ENCODE measurements at places on chromosomes 3 and 15.

DNA sequence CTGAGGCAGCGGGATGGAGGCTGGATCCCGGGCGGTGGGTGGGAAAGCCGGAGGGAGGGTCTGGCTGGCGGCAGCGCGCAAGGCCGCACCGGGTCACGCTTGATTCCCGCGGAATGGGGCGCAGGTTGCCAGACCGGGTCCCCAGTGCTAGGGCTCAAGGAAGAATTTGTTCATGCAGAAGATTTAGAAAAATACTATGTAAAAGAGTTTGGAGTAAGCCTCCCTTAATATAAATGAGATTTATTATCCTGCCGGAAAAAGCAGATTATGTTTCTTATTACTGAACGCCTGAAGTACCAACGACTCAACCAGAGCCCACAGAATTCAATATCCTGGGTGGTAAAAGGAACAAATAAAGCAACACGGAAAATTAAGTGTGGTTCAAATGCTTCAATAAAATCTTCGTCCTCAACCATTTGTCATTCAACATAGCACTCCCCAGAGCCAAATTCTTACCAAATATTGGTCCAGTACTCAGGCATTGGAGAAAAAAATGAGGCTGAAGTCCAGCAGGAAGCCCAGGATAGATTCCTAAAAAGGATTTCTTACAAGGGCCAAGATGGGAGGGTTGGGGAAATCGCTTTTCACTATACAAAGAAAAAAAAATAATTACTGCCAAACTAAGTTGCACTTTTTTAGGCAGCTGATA, 1.2 kb upstream of the ZBTB20 start:
- DNase-seq, result no peak

- no peak for DNase-seq
Observed at GRCh38 chr3:127483902-127484591, 106.5 kb downstream of the TPRA1 start.

DNA sequence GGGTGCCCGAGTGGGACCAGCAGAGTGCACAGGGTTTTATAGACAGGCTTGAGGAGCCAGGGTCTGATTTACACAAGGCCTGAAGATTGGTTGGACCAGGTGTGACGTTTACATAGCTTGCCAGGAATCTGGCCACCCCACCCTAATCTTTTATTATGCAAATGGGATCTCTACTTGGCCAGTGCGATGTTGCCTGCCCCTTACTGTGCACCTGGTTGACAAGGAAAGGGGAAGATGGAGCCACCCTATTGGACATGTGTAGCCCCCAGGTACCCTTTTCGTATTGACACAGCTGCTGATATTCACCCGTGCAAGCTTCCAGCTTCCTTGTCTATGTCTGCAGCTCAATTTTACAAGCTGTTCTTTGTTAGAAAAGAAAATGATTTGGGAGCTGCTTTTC, 132.0 kb downstream of the ARNT2 start:
- no peak for DNase-seq

- no peak for DNase-seq
Observed at GRCh38 chr3:47266709-47267489, 15.7 kb downstream of the KIF9 start.

DNA sequence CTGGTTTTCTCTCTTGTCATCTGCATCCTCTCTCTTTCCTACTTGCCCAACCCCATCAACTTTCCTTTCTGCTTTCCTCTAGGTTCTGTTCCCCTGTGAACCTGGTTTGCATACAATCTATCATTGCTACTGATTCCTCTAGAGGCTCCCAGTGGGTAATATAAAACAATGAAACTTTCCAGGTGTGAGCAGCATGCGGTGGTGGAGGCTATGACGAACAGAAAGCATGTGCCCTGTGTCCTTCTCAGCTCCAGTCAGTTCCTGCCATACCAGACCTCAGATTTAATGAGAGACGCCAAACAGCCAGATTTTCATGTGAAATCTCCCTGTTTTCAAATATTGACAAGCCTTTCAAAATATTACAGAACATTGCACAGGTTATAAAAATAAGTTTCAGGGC, 3.5 kb upstream of the ACAP2 start:
- DNase-seq, result no peak

DNA sequence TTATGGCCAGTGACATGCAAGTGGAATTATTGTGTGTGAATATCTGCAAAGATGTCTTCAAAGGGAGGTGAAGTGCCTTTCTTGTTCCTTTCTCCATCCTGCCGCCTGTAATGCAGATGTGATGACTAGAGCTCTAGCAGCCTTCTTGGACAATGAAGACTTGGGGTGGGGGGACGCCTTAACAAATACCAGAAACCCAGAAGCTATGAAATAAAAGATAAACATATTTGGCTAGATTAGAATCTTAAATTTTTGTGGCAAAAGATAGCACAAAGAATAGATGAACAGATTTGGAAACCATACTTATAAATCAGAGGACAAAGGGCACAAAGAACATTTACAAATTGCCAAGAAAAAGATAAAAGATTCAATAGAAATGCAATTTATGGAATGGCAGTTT, 56.1 kb downstream of the AMOTL2 start:
- DNase-seq, result no peak

GRCh38 chr15:58369261-58369701, 62.5 kb upstream of the LIPC start:
- no peak for DNase-seq

DNA sequence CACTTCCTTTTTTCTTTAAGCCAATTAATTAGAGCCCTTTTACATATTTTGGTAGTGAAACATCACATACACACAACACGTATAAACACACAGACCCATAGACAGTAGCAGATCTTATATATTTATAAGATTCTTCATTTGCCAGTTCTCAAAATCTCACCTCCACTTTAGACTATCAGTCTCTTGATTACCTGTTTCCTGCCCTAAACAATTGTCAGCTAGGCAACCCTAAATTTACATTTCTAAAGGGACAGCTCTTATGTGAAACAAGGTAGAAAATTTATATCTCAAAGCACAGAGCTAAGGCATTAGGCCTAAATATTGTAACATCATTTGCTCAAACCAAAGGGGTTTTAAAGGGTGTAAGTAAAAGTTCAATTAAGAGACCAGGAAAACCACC, 28.9 kb downstream of the SETMAR start:
- DNase-seq, result no peak

- DNase-seq, result no peak
Observed at GRCh38 chr3:81936817-81937216, 175.4 kb upstream of the GBE1 start.

DNA sequence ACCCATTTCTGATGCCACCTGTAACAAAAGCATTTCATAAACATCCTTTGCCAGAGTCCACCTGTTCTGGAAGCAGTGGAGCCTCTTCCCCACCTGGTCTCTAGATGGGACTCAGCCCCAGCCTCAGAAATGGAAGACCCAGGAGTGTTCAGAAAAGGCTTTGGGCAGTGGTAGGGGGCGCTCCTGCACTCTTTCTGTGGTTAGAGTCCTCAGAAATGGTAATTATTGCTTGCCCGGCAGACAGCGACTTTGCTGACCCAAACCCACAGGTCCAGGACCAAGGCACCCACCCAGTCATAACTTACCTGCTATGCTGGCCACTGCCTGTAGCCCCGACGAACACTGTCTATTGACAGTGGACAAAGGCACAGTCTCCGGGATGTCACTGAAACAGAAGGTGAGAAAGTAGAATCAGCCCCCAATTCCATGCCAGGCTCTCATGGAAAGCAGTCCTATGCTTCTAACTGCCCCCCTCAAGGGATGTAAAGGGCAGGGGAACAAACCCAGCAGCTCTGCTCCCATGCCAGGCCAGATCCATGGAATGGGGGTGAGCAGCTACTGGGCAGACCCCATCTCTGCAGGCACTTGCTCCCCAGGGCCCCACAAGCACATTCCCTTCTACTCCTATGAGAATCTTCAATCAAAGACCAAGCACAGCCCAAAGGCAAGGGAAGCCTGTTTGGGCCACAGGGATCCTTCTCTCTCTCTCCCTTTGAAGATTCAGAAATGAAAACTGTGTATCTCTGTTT, 5.1 kb downstream of the ACAA1 start:
- DNase-seq, result peak; percentile 54

GRCh38 chr15:89150762-89151664, 62.8 kb downstream of the ABHD2 start:
- no peak for DNase-seq

DNA sequence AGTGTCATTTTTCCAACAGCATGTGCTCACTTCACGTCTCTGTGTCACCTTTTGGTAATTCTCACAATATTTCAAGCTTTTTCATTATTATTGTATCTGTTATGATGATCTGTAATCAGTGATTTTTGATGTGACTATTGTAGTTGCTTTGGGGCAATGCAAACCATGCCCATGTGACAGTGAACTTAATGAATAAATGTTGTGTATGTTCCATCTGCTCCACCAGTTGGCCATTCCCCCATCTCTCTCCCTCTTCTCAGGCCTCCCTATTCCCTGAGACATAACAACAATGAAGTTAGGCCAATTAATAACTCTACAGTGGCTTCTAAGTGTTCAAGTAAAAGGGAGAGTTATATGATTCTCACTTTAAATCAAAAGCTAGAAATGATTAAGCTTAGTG, 32.5 kb upstream of the TBC1D23 start:
- DNase-seq, result no peak

GRCh38 chr3:41137686-41138111, 61.6 kb upstream of the CTNNB1 start:
- DNase-seq, result no peak

GRCh38 chr15:68504681-68505170, 72.8 kb upstream of the ITGA11 start:
- DNase-seq, result no peak

- no peak for DNase-seq
Observed at GRCh38 chr3:74360406-74360805, 254.1 kb downstream of the CNTN3 start.

GRCh38 chr3:46609212-46609721, 3.1 kb upstream of the FAM240A start:
- DNase-seq, result no peak

DNA sequence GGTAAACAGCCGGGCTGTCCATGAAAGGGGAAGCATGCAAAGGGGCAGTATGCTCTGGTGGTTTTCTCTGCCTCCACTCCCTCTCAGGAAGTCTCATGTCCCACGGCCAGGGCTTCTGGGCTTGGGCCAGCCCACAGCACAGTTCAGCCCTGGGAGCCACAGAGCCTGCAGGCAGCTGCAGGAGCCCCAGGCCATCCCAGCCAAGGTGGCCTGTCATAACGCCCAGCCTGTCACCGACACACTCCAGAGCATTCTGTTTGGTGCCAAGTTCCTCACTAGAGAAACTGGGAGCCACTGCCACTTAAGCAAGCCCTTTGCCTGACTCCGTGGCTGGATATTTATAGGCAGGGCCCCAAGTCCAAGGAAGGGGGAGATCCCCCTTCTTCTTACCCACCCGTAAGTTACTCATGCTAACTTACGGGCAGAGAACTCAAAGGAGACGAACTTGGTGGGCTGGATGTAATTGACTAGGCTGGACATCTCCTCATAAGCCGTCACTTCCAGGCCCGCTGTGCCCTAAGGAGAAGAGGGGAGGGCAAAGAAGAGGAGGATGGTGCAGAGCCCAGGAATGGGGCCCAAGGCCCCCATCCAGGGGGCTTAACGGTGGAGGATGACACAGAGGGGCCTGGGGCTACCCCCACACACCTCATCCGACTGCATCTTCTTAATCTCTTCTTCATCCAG, 11.7 kb downstream of the PLCB2 start:
- no peak for DNase-seq

DNA sequence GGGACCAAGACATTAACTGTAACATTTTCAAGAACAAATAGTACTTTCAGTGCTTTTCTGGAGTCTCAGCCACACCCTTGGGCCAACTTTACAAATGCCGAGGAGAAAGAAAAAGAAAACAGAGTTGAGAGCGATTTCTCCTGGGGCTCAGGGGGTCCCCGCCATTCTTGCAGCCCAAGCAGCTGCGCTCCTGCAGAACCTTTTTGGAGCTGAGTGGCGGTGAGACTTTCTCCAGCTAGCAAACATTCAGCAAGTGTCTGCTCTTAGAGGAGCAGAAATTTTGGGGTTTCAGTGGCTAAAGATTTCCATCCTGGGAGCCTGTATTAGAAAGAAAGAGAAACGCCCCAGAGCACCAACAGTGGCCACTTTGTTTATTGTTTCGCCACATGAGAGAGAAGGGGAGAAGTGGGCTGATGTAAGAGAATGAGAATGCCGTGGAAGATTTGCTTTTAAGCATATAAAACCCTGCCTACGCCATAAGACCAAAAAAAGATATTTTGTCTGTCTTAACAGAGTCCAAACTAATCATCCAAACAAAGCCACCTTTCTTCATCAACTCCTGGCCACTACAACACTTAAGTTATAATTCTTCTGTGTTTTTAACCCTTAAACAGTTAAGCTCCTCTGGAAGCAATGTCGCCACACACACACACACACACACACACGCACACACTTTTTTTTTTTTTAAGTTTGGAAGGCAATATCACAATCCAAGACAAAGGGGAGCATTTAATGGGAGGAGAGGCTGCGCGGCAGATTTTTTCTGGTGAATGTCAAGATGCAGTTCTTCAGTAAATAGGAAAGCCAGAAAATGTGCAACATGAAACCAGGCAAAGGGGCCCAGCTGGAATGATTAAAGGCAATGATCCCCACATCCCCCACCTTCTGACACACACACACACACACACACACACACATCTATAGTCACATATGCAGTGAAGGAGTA, 19.2 kb downstream of the EID1 start:
- no peak for DNase-seq

- no peak for DNase-seq
Observed at GRCh38 chr15:40407330-40407990, 1.9 kb downstream of the IVD start.

DNA sequence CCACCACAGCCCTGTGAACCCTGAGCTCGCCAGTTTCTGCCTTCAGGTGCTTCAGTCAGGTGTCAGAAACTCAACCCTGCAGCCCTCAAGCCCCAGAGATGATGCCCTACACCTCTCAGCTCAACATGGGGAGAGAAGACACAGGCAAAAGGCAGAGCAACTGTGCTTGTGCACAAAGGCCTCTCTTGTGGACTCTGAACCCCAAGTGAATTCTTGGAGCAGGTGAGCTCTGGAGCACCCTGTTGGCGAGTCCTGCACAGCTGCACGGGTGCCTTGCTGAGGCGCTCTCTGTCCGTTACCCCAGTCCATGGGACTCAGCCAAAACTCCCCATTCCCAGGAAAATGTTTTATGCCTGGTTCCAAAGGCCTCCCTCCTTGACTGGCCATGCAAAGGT, 197.0 kb downstream of the KLF13 start:
- no peak for DNase-seq

- DNase-seq, result no peak
Observed at GRCh38 chr15:98187549-98187948, 227.0 kb downstream of the ARRDC4 start.

DNA sequence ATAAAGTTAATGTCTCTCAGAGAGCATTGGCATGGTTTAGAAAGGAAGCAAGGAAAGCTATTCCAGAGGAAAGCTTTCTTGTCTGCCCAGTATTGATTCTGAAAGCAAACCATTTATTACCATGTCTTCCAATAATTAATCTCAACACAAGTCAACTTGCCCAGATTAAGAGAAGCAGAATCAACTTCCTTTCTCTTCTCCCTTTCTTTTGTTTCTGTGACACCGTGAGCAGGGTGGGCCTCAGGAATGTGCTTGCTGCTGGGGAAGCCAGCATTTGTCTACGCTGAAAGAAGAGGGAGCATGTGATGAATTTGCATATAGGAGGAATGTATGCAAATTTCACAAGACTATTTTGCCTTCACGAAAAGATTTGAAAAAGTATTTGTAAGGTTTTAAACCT, 368.6 kb upstream of the ROPN1 start:
- DNase-seq, result peak; percentile 51

GRCh38 chr3:156029208-156029607, 91.2 kb upstream of the KCNAB1 start:
- DNase-seq, result no peak
